Fibroblast of skin of abdomen (primary cell): ENCODE measurements at places on chromosomes 2 and 18.

GRCh38 chr2:139365189-139365588, 585.0 kb upstream of the NXPH2 start:
- no peak for DNase-seq

GRCh38 chr2:46493971-46494250, 14.5 kb downstream of the TMEM247 start:
- DNase-seq = no peak

DNA sequence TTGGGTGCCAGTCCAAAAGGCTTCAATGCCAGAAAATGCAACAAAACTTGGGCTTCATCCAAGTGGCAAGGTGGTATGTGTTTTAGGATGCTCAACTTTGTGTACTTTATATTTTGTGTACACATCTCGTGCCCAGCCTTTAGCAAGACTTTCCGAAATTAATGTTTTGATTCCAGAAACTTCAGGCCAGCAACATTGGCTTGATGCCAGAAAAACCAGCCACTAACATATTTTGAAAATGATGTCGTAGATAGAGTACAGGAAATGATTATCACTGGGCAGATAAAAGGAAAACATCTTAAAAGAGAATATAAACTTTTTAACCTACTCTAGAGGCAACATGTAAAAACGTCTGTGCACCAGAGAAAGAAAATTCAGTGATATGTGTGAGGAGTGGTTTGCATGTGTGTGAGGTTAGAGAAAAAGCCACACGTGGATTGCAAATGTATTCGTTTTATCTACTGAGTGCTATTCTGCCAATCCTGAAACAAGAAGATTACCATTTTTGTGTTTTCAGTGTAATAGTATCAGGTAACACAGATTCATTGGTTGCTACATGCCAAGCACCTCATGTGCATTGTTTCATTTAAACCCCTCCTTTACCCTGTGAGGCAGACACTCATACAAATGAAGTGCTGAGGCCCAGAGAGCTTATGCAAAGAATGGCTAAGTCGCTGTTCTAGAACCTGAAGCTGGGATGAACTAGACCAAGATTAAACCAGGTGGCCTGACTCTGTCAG, 264.8 kb downstream of the C1D start:
- DNase-seq = peak; percentile 40

DNA sequence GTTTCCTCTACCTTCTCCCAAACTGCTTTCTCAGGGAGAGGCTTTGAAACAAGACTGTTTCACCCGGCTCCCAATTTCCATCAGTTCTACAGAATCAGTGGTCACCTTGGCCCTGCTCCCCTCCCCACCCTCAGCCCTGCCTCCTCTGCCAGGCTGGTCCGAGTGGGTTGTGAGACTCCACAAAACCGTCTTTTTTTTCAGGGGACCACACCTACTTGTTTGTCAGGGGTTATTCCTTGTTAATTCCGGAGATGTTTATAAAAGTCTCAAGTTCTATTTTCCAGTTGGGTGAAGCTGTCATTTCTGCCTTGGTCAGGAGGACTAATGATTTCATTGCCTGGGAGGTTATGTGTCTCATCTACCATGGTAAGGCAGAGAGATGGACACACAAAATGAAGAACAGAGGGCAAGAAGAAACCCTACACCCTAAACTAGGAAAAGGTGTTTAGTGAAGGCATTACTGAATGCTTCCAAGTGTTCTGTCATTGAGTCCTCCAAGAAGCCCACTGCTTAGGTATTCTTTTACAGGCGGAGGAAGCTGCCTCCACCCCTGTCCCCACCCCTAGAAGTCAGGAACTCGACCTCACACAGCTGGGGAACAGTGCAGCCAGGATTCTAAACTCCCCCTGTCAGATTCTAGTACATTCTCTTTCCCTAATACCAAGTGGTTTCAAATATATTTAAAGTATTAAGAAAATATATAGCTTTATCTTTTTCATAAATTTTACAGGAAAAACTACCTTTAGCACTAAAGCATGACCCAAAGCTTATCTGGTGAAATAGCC, 46.3 kb downstream of the COPS8 start:
- DNase-seq = no peak
